ENCODE measurements at places on chromosomes 11 and 22. TPM values are rescaled to one million over a fixed set of nuclear protein-coding genes. Genes with fewer than 3 reads are reported as not detected.

The MYBPC3 gene
- total RNA-seq: not detected

The MMP1 gene
- 425 TPM for total RNA-seq

The RASSF10 gene
- total RNA-seq: 4.8 TPM

The DEFB131B gene
- not detected for total RNA-seq

The GGT5 gene
- total RNA-seq: 8.5 TPM

The TLCD5 gene
- total RNA-seq: 7.2 TPM

The TOB2 gene
- total RNA-seq: 11.3 TPM

The MYO7A gene
- 8.3 TPM for total RNA-seq

The OR4D9 gene
- not detected for total RNA-seq

The FIBIN gene
- total RNA-seq: not detected

The MYRF gene
- total RNA-seq: 0.26 TPM

The FAM180B gene
- not detected for total RNA-seq

The PHF21A gene
- total RNA-seq: 6.7 TPM

The TPH1 gene
- not detected for total RNA-seq

The ACR gene
- total RNA-seq: under 0.01 TPM

The ADAMTS15 gene
- total RNA-seq: 26.2 TPM

All from dermis microvascular lymphatic vessel endothelial cell (primary cell).